HCT116 (cell line): ENCODE measurements at places on chromosomes 16 and 17. TPM values are rescaled to one million over a fixed set of nuclear protein-coding genes. Genes with fewer than 3 reads are reported as not detected.

Gene HSD11B2
- total RNA-seq, result 9.7 TPM

Gene DLX4
- total RNA-seq, result 14.0 TPM

Gene GP1BA
- total RNA-seq, result not detected

DNA sequence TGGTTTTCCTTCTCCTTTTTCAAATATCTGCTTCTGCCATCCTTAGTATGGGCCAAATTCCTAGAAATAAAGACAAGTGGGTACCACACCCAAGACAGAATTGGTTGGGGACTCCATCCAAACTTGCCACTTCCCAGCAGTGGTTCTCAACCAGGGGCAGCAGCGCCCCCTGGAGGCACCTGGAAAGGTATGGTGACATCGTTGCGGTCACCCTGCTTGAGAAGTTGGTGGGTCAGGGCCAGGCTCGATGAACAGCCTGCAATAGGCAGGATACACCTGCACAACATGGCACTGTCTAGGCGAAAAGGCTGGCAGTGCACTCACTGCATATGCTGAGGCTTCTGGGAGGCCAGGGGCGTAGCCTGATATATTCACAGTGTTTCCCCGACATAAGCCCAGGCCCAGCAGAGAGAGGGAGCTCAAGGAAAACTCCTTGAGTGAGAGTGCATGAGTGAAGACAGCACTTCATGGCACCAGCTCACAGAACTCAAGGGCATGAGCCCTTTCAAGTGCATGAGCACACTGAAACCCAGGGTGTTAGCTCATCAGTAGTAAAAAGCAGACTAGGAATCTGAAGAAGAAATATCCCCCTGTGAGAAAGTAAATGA, 57.7 kb downstream of the CMC2 start:
- DNase-seq, result peak; percentile 31

GRCh38 chr17:64778240-64779097, 116.4 kb upstream of the SMURF2 start:
- no peak for DNase-seq

GRCh38 chr17:63497708-63498483, 21.0 kb downstream of the ACE start:
- peak; percentile 24 for DNase-seq

DNA sequence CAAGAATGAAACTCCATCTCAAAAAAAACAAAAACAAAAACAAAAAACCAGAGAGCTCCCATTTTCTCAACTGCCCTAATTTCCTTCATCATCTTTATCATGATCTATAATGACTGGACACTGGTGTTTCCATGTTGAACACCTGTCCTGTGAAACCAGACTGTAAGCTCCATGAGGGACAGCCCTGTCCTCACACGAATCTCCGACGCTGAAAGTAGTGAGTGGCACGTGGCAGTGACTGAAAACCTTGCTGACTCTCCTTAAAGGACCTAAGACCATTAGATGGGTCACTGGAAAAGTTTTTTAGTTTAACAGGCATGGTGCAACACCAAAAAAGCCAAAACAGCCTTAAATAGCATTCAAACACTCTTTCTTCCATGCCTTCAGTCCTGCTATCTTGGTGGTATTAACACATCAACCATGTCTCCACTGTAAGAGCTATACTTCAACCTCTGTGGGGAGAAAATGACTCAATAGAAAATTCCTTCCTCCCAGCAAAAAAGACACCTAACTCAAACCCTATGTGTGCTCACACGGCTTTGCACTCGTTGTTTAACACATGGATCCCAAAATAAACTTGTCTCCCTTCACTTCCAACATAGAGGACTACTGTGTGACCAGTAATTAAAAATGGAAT, 8.3 kb downstream of the AXIN2 start:
- no peak for DNase-seq

GRCh38 chr17:36600465-36600864, 918 bp upstream of the MRM1 start:
- no peak for DNase-seq

DNA sequence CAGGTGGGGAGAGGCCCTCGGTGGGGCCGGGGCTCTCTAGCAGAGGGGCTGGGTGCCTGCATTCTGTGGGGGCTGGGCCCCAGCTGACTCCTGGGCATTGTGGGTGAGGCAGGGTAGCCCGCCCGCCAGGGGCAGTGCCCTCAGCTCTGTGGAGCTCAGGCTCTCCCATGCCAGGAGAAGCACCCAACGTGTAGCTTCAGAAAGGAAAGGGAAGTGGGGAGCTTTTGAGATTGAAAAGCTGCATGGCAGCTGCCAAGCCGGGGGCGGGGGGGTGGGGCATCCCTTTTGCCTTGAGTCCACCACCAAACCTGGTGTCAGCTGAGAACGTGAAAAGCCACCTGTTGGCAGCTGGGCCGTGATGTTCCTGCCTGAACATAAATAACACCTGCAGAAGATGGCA, 192.1 kb upstream of the CIBAR2 start:
- no peak for DNase-seq

GRCh38 chr17:8960325-8961140, 5.0 kb downstream of the PIK3R5 start:
- DNase-seq, result no peak
